ENCODE measurements at places on chromosomes 2 and 18.

DNA sequence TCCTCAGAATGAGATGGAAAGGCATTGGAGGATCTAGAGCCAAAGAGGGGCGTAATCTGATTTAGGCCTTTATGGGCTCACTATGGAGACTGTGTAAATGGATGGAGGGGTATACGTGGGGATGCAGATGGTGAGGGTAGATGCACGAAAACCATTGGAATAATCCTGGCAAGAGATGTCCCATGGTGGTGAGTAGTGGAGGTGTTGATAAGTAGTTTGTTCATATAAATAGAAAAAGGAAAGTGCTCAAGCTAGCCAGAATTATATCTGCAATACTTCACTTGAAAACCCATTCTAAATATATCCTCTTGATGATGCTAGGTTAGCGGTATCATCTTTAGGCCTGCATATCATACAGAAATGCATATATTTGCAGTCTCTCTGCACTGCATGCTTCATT, 459.7 kb downstream of the CDH2 start:
- no peak for DNase-seq

DNA sequence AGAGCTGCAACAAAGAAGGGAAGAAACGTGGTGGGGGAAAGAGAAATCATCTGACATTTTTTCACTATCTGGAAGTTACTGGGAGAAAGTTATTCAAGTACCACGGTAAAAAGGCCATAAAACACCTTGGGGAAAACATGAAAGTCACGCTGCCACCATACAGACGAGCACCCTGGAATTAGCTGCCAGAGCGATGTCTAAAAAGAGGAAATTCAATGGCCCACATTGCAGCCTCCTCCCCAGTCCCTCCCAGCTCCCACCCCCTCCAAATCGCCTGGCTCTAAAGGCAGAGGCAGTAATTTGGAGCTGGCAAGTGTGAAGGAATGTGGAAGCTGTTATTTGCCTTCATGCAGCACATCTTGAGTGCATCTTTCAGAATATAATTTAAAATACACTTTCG, 192.0 kb downstream of the ALK start:
- DNase-seq: no peak

- DNase-seq: peak; percentile 16
Observed at GRCh38 chr2:88054782-88055370, 707 bp downstream of the KRCC1 start.

GRCh38 chr2:23418461-23418911, 33.5 kb downstream of the KLHL29 start:
- DNase-seq: no peak

DNA sequence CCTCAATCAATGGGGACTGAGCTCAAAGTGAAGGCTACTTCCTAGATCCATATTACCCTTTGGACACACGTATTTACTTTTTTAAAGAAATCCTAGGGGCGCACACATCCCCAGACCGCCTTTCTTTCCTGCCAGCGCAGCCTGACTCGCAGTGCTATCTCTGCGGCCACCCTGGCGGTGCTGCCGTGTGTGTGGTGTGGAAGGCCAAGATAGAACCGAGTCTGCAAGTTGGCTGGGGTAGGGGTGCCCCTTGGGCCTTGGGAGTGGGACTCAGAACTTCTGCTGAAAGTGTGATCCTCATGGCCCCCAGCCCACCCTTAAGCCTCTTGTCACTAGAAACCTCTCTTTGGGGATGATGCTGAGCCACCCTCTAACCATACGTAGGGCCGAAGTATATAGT, 143.7 kb downstream of the KLHL29 start:
- no peak for DNase-seq

GRCh38 chr2:109373791-109374547, 239.8 kb downstream of the SEPTIN10 start:
- no peak for DNase-seq

DNA sequence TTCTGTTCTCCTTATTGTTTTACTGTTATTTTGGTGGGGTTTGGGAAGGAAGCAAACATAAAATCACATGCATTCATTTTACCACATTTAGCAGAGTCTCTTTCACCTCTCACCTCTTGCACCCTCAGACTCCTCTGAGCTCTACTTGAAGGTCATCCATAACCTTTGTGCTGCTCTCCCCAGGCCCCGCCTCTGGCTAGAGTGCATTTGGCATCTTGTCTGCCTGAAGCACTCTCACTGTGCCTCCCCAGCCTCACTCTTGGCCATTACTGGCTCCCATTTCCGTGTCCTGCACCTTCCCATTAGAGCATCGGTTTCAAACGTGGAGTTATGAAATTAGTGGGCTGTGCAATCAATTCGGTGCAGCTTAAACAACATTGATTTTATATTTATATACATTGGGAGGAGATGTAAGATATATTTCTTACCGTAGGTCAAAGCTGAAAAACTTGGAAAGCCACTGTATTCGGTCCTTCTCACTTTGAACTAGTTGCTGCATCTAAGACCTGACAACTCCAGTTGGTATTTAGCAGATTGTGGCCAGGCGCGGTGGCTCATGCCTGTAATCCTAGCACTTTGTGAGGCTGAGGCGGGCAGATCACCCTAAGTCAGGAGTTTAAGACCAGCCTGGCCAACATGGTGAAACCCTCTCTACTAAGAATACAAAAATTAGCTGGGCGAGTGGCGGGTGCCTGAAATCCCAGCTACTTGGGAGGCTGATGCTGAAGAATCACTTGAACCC, 6.9 kb upstream of the ZFAND2B start:
- DNase-seq: no peak

GRCh38 chr18:45980229-45980628, 13.1 kb upstream of the EPG5 start:
- DNase-seq: no peak

- no peak for DNase-seq
Observed at GRCh38 chr2:69977906-69978482, 16.6 kb upstream of the ASPRV1 start.

DNA sequence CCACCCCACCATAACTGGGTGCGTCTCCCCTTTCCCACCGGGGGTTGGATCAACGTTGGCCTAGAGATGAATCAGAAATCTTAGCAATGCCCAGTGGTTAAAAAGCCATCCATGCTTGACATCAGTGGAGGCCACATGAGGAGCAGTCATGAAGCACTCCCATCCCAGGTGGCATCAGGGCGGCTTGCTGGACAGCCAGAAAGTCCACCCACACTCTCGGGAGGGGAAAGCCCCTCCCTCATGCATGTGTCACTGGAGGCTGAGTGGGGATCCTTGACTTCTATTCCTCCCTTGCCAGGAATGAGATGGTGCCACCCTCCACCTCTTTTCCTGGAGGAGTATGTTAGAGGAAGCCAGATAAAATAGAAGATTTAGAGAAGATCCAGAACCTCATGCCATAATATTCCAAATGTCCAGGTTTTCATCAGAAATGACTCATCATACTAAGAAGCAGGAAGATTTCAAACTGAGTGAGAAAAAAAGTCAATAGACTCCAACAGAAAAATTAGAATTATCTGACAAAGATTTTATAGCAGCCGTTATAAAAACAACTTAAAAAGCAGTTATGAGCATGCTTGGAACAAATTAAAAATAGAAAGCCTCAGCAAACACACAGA, 507.1 kb upstream of the ID2 start:
- DNase-seq: no peak

- no peak for DNase-seq
Observed at GRCh38 chr18:2459886-2460285, 111.4 kb downstream of the METTL4 start.

- DNase-seq: no peak
Observed at GRCh38 chr2:200625282-200625681, 39.5 kb downstream of the AOX1 start.

DNA sequence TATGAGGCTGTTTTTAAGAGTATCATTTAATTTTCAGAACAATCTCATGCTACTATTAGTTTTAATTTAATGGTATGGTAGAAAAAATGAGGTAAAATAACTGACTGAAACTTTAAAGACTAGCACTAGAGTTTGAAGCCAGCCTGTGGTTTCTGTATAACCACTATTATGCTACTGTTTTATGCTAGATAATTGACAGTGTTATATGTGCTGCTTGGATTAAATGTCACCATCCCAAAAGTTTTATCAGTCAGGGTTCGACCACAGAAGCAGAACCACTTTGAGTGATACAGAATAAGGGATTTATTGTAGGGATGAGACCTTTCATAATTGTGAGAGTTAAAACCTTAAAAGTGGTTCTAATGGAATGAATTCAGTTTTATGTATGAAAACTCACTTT, 271.6 kb downstream of the PTGR3 start:
- DNase-seq: no peak

GRCh38 chr2:65435625-65436168, 3.3 kb upstream of the SPRED2 start:
- peak; percentile 71 for DNase-seq

DNA sequence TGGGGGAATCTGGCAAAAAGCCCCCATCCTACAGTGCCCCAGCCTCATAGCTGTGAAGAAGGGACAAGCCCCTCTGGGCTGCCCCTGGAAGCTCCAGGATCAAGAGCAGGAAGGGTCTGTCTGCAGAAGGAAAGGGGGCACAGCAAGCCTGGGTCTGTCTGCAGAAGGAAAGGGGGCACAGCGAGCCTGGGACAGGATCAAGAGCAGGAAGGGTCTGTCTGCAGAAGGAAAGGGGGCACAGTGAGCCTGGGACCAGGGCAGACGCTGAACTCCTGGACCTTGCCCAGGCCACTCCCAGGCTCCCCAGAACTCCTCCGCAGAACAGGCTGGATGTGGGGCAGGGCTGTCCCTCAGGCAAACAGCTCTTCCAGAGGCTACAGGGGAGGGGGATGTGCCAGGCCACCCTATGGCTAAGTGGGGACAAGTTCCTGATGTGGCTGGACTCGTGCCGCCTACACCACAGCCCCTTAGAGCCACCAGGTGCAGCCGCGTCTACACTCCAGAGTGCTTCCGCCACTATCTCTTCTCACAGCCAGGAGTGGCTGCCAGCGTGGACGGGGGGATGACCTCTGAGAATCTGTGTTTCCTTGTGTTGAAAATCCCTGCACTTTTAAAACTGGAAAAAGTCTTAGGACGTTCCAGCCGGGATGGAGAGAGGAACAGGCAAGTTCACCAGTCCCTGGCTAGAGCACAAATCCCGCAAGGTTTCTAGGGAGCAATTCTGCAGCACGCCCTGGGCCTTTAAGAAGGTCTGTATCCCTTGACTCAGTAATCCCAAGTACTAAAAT, 20.8 kb downstream of the KIF1A start:
- no peak for DNase-seq

GRCh38 chr2:82837588-82838304, 1621.3 kb downstream of the SUCLG1 start:
- DNase-seq: no peak

DNA sequence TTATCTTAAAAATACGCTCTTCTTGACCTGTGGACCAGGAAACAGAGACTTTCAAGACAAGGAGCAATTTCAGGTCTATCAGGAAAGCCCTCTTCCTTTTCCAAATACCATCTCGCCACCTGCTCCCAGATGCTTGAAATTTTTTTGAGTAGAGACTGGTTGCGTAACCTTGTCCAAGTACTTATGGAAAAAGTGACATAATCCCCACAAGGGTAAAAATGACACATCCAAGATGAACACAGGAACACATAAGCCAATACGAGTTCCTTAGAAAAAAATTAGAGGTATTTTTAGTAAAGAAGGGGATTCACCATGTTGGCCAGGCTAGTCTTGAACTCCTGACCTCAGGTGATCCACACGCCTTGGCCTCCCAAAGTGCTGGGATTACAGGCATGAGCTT, 1.8 kb downstream of the SERPINB13 start:
- DNase-seq: no peak

- no peak for DNase-seq
Observed at GRCh38 chr2:217297096-217297495, 437.2 kb upstream of the TNP1 start.

GRCh38 chr2:25009954-25010353, 31.9 kb upstream of the EFR3B start:
- no peak for DNase-seq

- DNase-seq: no peak
Observed at GRCh38 chr2:39160982-39161381, 40.1 kb upstream of the SOS1 start.

DNA sequence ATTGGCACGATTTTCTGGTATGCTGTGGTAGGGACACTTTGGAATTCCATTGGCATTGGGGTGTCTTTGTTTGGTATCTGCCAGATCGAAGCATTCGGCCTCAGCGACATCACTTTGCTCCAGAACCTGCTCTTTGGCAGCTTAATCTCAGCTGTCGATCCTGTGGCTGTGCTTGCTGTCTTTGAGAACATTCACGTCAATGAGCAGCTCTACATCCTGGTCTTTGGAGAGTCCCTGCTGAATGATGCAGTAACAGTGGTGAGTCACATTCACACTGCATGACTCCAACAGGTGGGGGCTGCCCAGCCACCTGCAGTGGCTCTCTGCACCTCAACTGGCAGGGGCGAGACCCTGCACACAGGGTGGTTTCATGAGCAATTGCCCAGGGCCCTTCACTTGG, 38.4 kb downstream of the SLC9A2 start:
- peak; percentile 73 for DNase-seq

- peak; percentile 89 for DNase-seq
Observed at GRCh38 chr18:63155169-63155852, 164.3 kb downstream of the BCL2 start.

DNA sequence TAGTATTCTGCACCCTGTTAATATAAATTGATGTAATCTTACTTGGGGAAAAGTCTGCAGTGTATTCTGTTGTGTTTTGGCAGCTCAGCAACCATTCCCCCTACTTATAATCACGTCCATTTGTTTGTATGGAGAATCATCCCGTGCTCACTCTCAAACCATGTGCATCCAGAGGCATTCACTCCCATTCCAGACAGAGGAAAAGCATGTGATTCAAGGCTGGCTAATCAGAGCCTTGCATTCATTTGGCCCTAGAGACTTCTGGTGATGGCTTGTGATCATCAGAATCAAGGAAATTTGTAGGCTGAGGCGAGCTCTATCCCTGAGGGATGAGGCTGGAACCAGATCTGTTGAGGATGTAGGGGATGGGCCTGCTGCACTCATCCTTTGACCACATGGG, 5.1 kb upstream of the WIPF1 start:
- DNase-seq: no peak
